ENCODE measurements at places on chromosomes 11 and 22.

DNA sequence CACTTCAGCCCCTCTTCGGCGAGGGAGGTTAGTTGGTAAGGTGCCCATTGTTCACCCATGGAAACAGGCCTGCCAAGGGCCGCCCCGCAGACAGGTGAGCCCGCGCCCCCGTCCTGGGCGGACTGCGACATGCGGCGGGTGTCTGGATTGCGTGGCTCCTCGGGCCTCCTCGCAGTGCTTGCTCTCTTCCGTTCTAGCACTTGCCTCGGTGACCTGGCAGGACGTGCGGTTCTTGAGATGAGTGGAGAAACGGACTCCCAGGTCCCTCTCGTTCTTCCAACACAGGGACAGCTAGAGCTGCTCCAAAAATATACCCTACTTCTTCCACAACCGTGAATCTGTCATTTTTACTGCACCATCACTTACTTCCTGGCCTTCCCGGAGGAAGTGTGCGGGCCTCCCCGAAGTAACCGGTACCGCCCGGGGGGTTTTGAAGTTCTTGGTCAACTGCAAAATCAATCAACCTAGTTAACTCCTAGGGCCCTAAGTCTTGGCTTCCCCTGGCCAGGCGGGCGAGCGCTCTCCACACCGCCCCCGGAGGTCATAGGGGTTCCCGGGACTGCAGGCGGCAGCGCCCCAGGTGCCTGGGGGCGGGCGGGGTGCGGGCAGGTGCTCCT, 745 bp upstream of the ZBTB44 start:
- DNase-seq, result peak; percentile 30

GRCh38 chr11:59754494-59754858, 700 bp upstream of the STX3 start:
- DNase-seq, result no peak

GRCh38 chr11:71102251-71102995, 150.0 kb downstream of the SHANK2 start:
- DNase-seq, result no peak

GRCh38 chr22:22463855-22464540, 44.5 kb downstream of the ZNF280B start:
- peak; percentile 7 for DNase-seq

GRCh38 chr11:128582496-128583366, 4.6 kb downstream of the ETS1 start:
- no peak for DNase-seq

DNA sequence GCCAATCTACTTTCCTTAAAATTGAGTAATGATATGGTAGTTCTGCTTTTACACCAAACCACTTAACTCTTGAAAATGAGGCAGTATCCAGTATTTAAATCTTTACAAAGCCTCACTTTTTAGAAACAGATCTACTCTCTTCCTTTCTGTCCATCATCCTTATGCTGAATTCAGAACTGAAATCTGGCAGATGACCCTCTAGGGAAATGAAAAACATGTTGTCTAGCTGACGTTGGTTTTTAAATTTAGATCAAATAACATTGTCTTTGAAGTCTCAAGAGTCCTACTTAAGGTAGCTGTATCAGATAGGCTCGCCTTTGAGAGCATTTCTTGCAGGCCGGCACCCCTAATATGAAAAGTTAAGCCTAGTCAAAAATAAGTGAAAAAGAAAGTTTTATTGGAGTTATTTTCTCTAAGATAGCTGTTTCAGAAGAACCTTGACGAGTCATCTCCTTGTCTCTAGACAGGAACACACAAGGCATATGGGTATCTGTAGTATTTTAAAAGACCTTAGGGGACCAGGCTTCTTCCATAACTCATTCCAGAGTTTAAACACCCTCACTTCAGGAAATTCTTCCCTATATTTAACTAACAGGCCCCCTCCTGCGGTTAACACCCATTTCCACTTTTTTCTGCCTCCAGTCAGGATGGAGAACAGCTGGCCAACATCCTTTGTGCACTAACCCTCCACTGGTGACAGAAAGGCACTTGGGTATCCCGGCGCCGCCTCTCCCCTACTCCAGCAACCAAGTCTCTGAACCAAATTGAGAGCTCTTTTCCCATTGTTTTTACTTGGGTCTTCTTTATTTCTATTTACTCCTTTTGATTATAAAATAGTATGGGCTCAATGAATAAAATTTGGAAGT, 81.2 kb downstream of the WNT11 start:
- DNase-seq, result no peak

DNA sequence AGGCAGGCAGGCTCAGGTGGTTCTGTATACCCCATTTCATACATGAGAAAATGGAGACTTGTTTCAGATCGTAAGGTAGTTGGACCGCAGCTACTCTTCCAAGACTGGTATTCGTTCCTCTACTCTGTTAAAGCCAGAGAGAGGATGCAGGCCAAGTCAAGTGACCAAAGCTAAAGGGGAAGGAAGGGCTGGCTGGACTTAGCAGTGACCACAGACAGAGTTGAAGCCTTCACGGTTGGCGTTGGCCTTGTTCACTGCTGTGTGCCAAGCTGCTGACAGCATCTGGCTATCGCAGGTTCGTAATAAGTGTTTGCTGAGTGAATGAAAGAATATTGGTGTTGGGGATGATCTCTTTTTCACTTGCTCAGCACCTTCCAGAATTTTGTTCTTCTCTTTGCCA, 64.2 kb downstream of the PTPRJ start:
- DNase-seq, result no peak

GRCh38 chr22:40329466-40329865, 16.8 kb upstream of the ADSL start:
- DNase-seq, result no peak

GRCh38 chr11:763073-763463, 14.2 kb downstream of the GATD1 start:
- DNase-seq, result no peak

DNA sequence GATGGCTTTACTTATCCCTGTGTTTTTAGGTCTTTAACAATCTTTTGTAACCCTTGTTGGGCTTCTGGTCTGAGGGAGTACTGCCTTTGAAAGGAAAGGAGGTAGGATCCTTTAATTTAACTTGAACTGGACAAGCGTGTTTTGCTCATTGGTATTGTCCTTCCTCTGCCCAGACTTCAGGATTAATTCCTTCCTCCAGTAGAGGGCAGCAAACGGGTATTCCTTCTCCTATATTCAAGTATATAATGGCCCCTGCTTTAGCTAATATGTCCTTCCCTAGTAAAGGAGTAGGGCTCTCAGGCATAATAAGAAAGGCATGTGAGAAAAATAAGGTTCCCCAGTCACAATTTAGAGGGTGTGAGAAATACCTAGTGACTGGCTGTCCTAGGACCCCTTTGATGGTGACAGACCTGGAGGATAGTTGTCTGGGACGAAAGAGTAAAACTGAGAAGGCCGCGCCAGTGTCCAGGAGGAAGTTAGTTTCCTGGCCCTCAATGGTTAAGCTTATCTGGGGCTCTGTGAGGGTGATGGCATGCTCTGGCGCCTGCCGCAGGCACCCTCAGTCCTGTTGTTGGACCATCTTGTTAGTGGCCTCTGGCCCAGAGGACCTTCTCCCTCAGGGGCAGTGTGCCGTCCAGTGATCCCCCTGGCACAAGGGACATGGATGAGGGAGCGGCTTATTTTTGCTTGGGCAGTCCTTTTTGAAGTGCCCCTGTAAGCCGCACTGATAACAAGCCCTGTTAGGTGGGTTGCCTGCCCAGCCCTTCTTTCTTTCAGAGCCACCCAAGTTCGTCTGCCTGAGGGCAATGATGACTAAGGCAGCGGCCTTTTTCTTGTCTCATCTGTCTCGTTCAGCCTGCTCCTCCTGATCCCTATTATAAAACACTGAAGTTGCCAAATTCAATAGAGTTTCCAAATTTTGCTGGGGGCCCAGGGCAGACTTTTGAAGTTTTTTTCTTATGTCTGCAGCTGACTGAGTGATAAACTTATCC, 51.8 kb downstream of the C11orf71 start:
- DNase-seq, result no peak

GRCh38 chr11:69511358-69512055, 30.0 kb downstream of the LINC01488 start:
- no peak for DNase-seq

- DNase-seq, result no peak
These were observed 325.5 kb downstream of the CADM1 start for GRCh38 chr11:115178705-115179104.

- no peak for DNase-seq
These were observed 35.0 kb downstream of the GRIK4 start for GRCh38 chr11:120546312-120547205.

GRCh38 chr11:64619196-64619595, 28.2 kb downstream of the SLC22A12 start:
- DNase-seq, result no peak

- DNase-seq, result no peak
These were observed 557.2 kb upstream of the ISX start for GRCh38 chr22:34508797-34509196.

DNA sequence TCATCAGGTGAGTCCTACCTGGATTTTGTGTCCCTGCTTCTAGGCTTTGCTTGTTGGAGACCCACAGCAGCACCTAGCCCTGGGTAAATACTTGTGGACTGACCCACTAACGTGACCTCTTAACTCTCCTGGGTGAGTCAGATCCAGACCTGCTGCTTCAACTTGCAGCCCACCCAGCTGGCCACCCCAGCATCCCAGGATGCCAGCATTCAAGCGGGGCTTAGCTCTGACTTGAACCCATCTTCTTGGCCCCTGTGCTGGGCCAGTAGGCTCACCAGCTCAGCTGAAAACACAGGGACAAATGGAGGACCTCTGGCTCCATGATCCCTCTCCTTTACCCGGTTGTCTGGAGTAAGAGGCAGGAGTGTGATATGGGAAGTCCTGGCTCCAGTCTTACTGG, 33.5 kb downstream of the PARVG start:
- no peak for DNase-seq

DNA sequence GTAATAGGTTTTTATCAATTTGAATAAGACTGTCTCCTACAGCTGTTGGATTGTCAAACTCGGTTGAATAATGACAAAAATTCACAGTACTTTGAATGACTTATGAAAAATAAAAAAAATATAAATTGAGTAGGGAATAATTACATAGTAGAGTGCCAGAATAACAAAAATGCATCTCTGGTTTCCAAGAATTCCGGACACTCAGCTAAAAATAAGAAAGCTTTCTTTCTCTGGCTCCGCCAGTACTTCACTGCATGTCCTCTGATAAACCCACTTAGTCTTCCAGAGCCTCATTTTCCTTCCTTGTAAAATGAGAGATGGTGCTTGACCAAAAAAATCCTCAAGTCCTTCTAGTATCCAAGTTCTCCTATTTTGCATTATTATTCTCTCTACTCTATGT, 374.6 kb upstream of the LUZP2 start:
- DNase-seq, result no peak

- no peak for DNase-seq
These were observed 79.9 kb upstream of the SEPTIN5 start for GRCh38 chr22:19634226-19634975.

GRCh38 chr11:27395556-27396258, 32.7 kb upstream of the CCDC34 start:
- no peak for DNase-seq

GRCh38 chr22:49659281-49659923, 168.3 kb downstream of the BRD1 start:
- no peak for DNase-seq

DNA sequence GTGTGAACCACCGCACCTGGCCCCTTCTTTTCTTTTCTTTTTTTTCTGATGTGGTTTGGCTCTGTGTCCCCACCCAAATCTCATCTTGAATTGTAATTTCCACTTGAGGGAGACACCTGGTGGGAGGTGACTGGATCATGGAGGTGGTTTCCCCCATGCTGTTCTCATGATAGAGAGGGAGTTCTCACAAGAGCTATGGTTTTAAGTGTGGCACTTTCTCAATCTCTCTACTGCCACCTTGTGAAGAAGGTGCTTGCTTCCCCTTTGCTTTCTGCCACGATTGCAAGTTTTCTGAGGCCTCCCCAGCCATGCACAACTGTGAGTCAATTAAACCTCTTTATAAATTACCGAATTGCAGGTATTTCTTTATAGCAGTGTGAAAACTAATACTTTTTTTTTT, 4.9 kb upstream of the TCN2 start:
- DNase-seq, result no peak

DNA sequence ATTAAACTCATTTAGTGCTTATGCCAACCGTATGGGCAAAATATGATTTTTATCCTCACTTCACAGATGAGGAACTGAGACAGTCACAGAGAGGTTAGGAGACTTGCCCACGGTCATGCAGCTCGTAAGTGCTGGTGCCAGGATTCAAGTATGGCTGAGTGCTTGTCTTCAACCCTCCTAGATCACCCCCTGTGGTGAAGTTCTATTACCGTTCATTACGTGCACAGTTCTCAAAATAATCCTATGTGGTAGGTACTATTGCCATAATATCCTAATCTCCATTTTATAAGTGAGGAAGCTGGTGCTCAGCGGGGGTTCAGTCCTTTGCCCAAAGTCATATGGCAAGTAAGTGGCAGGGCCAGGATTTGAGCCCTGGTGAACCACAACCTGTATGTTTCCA, 1.5 kb downstream of the MIEF1 start:
- no peak for DNase-seq

DNA sequence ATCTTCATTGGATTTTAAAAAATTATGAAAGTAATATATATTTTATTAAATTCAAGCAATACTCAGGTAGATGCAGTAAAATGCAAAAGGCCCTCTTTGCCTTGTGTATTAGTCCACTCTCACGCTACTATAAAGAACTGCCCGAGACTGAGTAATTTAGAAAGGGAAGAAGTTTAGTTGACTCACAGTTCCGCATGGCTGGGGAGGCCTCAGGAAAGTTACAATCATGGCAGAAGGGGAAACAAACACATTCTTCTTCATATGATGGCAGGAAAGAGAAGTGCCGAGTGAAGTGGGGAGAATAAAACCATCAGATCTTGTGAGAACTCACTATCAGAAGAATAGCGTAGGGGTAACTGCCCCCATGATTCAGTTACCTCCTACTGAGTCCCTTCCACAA, 130.8 kb downstream of the HIPK3 start:
- no peak for DNase-seq

- DNase-seq, result peak; percentile 45
These were observed at the start of gene TNRC6B for GRCh38 chr22:40177738-40178416. TNRC6B (plus strand) TSS chr22:40177925; CDS start chr22:40178136, 211 bp downstream.

DNA sequence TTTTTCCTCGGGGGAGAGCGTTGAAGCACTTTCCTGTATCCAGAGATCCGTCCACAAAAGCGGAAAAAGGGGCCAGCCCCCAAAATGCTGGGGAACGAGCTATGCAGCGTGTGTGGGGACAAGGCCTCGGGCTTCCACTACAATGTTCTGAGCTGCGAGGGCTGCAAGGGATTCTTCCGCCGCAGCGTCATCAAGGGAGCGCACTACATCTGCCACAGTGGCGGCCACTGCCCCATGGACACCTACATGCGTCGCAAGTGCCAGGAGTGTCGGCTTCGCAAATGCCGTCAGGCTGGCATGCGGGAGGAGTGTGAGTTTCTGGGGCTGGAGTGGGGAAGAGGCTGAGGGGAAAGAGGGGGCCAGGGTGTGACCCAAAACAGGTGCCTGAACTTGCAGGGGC, 2.6 kb downstream of the NR1H3 start:
- no peak for DNase-seq

- no peak for DNase-seq
These were observed 1175.6 kb downstream of the BRD1 start for GRCh38 chr22:48651981-48652538.

DNA sequence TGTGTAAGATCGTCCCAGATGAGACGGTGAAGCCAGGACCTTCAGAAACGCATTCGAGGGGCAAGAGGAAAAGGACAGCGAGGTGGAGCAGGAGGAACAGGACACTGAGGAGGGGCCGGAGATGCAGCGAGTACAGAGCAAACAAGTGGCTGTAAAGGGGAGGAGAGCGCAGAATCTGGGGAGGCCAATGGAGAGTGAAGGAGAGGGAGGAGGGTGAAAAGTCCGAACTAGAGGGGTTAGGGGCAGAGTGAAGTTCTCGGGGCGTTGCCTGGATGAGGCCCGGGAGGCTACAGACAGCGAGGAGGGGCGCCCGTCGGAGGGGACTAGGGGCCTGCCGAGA, 8.8 kb upstream of the PPIL2 start:
- no peak for DNase-seq
